ENCODE measurements at places on chromosomes 4 and X.

DNA sequence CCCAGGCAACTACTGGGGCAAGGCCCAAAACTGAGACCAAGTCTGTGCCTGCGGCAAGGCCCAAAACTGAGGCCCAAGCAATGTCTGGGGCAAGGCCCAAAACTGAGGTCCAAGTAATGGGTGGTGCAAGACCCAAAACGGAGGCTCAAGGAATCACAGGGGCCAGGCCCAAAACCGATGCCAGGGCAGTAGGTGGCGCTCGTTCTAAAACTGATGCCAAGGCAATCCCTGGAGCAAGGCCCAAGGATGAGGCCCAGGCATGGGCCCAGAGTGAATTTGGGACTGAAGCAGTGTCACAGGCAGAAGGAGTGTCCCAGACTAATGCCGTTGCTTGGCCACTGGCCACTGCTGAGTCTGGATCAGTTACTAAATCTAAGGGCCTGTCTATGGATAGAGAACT, 2.7 kb downstream of the GPRASP2 start:
- no peak for DNase-seq

DNA sequence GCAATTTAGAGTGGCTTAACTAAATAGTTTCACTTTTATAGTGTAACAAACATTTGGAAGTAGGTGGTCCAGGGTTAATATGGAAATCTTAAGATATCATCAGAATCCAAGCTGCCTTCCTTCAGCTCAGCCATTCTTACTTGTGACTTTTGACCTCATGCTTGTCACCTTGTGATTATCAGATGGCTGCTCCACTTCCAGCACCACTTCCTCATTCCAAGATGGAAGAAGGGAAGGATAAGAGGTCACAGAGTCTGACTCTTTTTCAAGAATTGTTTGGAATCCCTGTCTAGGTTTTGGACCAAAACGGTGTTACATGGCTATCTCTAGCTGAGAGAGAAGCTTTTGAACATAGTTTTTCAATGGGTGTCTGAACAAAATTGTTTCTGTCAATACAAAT, 39.9 kb downstream of the MTTP start:
- no peak for DNase-seq

- DNase-seq: no peak
Observed at GRCh38 chr4:87978681-87979080, 3.2 kb downstream of the SPP1 start.

DNA sequence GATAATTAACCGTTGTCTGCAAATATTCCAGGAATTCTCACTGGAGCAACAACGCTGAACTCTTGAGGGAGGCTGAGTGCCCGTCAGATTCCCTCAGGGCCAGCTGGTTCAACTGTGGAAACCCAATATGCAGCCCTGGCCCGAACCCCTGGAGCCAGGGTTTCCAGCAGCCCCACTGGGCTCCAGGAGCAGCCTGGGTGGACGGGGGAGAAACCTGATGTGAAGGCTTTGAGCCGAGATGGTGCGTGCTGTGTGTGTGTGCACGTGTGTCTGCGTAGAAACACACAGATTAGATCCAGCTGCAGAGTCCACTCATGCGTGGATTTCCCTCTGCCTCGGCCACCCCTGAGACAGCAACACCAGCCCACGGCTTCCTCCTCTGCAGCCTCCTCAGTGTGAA, 19.4 kb upstream of the SLC25A6 start:
- DNase-seq: no peak

- no peak for DNase-seq
Observed at GRCh38 chrX:39491548-39492297, 606.0 kb downstream of the BCOR start.

DNA sequence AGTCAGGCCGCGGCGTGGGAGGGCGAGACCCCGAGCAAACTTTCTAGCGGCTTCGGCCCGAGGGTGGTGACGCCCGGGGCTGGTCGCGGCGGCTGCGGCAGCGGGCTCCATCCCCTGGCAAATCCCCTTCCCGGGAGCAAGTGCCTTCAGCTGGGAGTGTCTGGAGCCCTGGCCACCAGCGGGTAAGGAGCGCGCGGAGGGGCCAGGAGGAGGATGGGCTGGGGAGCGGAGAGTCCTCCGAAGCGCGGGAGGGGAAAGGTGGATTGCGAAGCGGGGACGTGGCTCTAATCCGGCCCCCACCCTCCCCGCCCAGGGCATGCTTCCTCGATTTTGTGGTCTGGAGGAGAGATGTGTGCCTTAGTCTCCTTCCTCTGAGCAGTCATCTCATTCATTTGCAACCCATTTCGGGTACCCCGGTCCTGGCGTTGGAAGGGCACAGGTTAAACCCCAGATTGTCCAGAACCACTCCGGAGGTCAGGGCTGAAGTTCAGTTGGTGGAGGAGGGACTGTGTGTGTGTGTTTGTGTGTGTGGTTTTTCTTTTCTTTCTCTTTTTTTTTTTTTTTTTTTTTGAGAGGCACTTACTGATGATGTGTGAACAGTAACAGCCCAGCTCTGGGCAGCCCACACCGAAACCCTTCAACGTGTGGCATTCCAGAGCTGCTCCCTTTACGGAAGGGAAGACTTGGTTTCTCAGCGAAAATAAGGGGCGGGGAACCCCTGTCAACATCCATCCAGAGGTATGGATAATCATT, 516 bp downstream of the SGMS2 start:
- peak; percentile 30 for DNase-seq

DNA sequence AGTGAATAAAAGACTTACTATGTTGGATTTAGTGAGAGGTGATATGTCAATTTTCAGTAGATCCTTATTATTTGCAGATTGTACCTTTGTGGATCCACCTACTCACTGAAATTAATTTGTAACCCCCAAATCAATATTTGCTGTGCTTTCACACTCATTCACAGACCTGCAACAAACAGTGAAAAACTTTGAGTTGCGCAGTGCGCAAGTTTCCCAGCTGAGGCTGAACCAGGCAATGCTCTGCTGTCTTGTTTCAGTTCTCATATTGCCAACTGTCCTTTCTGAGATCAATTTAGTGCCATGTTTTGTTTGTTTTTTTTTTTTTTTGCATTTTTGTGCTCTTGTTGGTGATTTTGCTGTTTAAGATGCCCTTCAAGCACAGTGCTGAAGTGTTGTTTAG, 40.8 kb upstream of the LEF1 start:
- no peak for DNase-seq

GRCh38 chr4:141657550-141658250, 21.3 kb downstream of the IL15 start:
- no peak for DNase-seq

DNA sequence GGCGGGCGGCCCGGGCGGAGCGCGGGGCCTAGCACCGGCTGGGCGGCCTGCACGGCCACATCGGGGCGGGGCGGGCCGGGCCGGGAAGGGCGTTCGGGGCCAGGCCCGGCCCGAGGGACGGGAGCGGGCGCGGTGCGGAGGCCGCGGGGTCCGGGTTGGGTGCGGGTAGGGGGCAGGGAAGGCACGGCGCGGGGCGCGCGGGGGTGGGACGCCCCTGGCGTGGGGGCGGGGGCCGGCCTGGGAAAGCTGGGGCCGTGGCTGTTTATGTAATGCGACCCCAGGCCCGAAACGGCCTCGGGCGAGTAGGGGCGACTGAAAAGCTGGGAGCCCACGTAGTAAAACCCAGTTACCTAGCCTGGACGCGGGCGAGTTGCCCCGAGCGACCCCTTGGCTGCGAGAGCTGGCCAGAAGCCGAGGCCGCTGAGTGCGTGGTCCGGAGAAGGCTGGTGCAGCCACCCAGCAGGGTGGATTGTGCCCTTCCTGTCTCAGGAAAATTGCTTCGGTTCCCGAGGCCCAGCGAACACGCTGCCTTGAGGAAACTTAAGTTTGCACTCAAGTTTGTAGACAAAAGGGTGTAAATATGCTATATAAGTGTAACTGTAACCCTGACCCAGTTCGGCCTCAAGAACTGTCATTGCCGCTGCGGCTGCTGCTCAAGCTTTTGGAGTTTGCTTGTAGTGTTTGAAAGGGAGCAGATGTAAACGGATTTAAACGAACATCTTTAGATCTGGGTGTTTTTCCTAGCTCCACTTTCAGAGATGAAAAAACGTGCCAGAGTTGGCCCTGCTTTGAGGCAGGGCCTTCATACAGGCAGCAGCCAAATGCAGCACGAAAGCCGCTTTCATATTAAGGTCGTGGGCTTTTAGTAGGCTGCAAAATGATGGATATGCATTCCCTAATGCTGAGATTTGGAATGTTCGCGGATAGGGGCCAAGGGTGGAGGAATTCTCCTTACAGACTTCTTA, 674 bp downstream of the SEC24B start:
- DNase-seq: peak; percentile 46

DNA sequence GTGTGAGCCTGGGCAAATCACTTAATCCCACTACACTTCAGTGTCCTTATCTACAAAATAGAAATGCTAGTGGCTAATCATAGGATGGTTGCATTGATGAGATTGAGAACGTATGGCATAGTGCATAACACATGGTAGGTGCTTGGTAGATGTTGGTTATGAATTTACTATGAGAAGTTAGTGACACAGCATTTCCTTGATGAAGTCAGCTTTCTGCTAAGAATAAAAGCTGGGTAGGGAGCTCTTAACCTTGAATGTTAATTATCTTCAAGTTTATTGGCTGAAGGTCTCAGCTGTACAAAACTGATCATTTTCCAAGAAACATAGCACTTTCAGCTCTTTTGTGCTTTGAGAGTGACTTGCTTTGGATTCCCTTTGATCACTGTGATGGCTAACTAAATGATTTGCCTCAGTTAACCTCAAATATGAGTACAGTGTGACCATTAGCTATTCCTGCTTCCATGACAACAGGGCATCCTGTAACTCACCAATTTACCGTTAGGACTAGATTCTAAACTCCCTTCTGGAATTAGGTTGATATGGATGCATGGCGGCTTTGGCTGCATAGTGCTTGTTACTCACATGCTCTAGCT, 17.8 kb downstream of the PDK3 start:
- DNase-seq: no peak

DNA sequence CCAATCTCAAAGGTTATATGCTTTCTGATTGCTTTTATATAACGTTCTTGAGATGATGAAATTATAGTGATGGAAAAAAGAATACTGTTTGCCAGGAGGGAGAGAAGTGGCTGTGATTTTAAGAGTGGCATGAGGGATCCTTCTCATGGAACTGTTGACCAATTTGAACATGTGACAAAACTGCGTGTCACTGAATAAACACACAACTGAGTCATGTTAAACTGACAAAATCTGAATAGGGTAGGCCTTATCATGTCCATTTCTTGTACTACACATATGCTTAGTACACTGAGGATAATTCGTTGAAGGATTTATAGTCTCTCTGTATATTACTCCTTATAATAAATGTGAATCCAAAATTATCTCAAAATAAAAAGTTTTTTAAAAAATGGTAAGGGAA, 22.2 kb upstream of the HSPA4L start:
- DNase-seq: no peak

DNA sequence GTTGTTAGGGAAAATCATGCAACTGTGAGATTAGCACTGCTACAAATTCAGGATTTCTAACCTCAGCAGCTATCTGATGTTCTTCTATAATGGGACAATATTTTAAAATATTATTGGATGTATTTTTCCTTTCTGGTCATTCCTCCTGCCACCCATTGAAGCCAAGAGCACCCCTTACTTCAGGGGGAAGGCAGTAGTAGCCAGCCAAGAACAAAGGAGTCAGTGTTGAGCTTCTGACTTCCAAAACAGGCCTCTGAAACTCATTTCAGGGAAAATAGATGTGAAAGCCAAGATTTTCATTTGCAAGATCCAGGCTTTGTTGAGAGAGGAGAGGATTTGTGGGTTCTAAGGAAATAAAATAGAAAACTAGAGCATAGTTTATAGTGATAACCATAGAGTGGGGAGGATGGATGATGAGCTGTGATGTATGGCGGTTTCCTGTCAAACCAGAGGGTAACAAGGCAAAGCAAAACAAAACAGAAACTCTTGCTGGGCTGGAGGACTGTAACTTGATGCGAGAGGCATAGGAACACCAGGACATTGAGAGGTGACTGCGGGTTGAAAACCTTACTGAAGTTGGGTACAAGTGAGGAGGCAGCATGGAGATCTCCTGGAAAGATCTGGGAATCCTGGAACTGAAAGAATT, 173.7 kb upstream of the LEF1 start:
- DNase-seq: no peak

DNA sequence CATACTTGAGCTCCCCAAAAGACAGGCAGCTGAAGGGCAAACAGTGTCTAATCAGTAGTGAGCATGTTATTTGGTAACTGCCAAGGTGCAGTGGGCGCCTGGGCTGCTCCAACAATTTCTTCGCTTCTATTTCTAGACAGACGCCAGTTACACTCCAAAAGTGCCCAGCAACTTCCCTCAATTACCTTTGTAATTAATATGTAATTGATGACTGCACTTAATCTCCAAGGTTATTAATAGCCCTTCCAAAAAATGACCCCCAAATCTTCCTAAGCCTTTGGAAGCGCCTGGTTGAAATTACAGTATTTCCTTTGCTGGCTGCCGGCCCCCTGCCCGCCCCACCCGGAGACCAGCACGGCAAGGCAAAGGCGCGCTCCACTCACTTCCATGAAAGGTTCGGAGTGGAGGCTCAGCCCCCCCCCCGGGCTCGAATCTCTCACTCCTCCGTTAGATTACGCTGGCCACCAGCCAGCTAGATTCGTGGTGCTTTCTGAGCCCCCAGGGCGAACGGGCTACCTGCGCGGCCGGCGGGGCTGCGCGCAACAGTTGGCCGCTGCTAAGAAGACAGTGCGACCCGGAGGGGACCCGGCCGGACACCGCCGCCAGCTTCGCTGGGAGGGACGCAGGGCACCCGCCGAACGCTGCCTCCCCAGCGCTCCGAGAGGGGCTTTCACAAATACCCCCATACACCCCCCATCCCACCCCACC, 1.9 kb downstream of the GPC4 start:
- no peak for DNase-seq

DNA sequence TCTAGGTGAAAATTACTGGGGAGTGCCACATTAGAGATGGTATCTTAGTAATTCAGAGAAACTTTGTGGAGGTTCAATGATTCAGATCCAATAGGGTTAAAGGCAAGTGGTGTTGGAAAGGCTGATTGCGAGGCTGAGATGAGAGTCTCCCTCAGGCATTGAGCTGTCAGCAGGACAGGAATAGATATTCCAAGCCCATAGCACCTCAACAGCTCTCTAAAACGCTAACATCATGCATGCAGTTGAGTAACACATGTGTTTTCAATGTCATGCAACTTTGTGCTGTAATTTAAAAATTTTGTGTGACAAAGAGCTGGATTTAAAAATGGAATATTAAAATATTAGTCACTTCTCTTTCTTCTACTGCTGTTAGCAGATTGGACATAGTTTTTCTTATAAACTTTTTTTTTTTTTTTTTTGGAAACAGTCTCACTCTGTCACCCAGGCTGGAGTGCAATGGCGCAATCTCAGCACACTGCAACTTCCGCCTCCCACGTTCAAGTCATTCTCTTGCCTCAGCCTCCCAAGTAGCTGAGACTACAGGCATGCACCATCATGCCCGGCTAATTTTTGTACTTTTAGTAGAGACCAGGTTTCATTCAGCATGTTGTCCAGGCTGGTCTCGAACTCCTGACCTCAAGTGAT, 173.5 kb upstream of the C1QTNF7 start:
- no peak for DNase-seq
